Osteocyte (in vitro differentiated cells): ENCODE measurements at places on chromosomes 6 and 20.

DNA sequence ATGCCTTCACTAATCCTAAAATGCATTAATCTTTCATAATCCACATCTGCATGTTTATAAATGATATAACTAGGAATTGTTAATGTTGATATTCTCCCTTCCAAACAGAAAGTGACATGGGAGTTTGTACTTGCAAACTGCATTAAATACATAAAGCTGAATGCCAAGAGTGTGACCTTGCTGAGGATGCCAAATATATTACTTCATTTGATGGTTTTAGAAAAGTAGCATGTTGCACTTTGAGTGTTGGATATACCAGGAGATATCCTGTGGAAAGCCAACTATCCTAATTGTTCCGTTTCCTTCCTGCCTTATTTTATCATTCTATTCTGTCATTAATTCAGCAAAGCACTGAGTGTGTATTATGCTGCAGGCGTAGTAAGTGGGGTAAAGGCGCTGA lies 229.8 kb downstream of the TMEM242 start:
- no peak for DNase-seq

- no peak for DNase-seq
These were observed 109.0 kb downstream of the RALGAPA2 start for GRCh38 chr20:20603339-20603990.

DNA sequence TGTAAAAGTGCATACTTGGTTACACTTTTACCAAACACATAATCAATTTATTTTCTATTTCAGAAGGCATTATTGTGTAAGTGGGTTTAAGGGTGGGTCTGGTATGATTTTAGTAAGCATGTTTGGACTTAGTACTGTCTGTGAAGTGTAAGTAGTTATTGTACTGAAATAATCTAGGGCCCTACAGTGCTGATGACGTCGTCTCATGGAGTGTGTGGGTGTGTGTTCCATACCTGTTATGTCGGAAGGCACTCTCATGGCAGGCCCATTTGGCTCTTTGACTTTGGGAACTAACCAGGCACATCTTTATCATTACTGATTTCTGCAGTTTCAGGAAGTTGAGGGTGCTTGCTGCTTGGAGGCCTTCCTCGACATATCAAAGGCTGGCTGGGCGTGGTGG lies 155.1 kb downstream of the SASH1 start:
- no peak for DNase-seq

DNA sequence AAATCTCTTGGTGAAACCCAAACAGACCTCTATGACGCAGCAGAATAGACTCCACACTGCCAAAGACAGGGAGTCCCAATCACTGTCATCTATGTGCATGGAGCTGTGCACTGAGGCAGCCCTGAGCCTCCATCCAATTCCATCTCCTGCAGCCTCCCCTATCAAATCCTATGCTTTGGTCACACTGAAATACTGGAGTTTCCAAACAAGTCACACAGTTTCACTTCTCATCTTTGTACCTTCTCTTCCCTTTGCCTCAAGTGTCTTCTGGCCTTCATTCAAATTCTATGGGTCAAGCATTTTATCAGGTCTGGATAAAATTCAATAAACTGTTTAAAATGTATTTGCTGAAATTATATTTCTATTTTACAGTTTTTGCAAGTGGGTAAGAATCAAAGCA lies 38.5 kb downstream of the FBXL4 start:
- DNase-seq, result no peak

DNA sequence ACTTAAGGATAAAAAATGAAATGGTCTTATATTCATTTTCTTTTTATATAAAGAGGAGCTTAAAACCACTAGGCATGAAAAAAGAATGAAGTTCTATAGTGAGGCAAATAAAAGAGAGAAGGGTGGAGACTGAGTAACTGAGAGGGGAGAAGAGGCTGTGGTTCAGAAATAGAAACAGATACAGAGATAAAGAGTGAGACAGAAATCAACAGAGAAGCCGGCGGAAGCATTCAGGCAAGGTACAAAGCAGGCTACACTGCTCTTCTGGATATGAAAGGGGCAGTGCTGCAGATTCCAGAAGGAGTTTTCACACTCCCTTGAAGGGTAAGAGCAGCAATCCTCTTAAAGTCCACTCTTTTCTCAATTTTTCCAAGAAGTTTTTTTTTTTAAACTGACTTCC lies 29.9 kb downstream of the NFATC2 start:
- DNase-seq, result no peak

- no peak for DNase-seq
These were observed 47.5 kb downstream of the TSPYL4 start for GRCh38 chr6:116206231-116206903.

DNA sequence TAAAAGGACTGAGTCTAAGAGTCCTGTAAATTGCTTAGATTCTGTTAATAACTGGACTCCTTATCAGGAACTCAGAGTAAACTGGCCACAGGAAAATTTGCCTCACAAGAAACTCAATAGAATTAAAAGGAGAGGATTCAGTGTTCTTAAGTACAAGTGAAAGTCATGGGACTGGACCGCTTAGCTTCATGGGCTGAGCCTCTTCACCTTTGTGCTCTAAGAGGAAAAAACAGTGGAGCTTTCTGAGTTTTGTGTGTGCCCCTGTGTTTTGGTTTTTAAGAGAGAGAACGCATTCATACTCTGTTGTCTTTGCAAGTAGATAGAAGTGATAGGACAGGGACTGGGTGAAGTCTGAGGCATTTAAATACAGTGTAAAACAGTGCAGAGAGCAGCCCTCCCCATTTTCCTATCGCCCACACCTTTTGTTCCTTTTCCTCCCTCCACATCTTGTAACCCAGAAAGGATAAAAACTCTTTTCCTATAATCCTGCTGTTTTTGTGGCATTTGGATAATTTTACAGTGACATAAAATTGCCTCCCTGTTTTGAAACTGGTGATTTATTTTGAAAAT lies 49.6 kb downstream of the FOXO3 start:
- DNase-seq, result no peak

GRCh38 chr6:70241031-70241430 lies 61.9 kb downstream of the COL9A1 start:
- no peak for DNase-seq

- DNase-seq, result no peak
These were observed 18.3 kb upstream of the GTSF1L start for GRCh38 chr20:43744966-43745730.

DNA sequence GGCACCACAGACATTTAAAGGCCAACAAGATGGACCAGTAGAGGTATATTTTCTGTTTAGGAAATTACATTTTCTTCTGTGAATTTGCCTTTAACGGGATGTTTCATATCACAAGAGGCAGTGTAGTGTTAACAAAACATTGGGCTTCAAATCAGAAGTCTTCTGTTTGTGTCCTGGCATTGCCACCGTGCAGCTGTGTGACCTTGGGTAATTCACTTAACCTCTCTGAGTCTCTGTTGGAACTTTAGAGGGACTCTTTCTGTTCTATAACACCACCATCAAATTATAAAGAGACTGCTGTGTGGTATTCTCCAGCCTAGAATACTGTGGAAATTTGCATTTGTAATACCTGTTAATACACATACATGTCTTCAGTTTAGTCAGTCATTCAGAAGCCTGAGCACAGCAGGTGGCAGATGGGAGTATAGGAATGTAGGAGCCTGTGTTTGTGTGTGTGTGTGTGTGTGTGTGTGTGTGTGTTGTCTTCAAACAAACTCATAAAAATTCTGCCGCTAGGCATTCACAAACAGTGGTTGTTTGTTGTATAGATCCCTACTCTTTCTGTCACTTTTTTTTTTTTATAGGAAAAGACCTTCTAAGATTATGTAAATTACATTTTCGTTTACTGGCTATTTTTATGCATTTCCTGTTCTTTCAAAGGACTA lies 22.6 kb downstream of the UST start:
- DNase-seq, result no peak

- DNase-seq, result no peak
These were observed 14.9 kb upstream of the PANK2 start for GRCh38 chr20:3874194-3874844.

DNA sequence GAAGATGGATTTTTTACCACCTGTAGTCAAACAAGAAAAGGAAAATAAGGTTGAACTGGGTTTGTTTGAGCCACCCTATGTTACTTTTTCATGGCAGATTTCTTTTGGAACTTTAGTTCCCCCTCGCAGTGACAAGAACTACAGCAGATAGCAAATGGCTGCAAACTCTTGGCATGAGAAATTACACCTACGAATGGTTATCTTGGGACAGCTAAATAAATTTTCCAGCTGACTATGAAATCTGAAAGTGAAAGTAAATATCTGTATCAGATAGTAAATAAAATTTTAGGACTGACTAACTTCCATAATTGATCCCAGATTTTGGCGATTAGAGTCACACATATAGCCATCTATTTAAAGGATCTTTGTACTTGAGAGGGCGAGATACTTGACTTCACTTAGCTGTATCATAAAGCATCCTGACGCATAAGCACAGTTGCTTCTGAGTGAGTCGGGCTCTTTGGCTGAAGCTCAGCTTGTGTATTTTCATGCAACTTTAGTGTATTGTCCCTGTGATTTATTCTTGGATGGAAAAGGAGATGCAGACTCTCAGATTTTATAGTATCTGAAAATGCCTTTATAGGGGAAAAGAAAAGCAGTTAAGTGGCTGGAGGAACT lies 125.3 kb upstream of the B3GAT2 start:
- DNase-seq, result no peak

- DNase-seq, result no peak
These were observed 20.7 kb downstream of the B4GALT5 start for GRCh38 chr20:49692941-49693340.

DNA sequence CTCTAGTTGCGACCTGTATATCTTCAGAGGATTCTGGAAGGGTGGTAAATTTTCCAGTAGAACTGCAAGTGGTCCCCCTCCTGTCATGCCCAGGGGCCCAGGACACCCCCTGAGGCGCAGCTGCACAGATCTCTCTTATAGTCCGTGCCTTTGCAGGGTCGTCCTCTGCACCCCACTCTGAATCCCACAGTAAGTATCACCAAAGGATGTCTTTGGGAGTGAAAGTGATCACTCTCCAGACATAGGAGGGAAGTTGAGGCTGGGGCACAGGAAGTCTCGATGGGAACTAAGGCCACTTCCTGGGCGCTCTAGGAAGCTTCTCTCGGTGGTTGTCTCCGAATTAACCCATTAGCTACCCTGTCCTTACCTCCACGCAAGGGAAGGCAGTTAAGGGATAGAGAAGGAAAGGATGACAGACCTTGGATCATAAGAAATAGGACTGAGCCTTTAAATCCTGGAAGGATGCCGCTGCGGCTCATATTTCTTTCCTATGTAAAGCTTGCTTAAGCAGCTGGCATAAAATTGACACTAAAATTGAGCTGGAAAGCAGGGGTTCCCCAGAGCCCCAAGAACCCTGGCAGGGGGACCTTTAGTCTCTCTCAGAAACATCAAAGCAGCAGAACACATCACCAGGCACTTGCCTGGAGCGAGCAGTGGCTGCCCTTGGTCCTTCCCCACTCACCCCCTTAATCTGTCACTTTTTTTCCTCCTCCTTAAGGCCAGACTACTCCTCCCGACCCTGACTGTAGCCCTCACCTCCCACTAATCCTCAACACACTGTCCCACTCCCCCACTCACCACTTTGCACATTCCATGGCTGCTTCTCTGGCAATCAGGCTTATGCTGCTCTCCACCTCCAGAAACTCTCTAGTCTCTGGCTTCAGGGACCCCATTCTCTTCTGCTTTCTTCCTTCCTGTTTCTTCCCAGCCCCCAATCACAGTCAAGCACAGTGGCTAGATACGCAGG lies at the start of gene ZKSCAN4:
TSS of gene ZKSCAN4 (minus strand) at position 261 of the 967 bp plus-strand sequence. CDS start 289 bp downstream, outside the sequence.
- no peak for DNase-seq

DNA sequence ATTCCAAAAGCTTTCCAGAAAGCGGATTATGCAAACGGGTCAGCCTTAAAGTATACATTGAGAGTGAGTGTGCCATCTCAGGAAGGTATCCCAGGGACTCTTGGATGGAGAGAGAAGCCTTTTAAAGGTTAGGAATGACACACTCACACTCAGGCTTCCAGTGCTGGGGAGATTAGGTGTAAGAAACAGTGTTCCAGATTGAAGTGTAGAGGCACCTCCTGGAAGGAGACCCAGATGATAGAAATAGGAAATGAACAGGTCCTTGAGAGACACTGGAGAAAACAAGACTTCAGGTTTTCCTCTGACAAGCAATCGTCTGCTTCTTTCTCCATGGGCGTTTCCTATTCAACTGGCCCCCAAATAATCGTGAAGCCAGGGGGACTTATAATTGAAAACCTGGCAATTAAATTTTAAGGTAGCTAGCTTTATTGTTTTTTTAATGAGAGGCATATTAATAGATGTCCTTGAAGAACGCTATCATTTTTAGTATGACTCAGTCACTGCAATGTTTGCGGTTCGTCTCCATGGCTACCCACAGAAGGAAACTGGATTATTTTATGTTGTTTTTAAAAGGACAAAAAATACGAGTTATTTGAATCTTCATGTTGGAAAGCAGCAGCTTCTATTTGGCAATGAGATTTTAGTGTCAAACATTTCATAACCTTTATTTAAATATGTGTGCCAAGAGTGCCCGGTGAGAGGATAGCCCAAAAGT lies 85.3 kb downstream of the TRMT6 start:
- DNase-seq, result no peak

GRCh38 chr6:151349651-151350270 lies 41.6 kb downstream of the ZBTB2 start:
- DNase-seq, result no peak

- DNase-seq, result no peak
These were observed 92.5 kb downstream of the LRRC1 start for GRCh38 chr6:53887316-53887715.

- DNase-seq, result no peak
These were observed 565 bp downstream of the QKI start for GRCh38 chr6:163414946-163415619.

- no peak for DNase-seq
These were observed 75.3 kb downstream of the TNFRSF21 start for GRCh38 chr6:47234266-47234933.

DNA sequence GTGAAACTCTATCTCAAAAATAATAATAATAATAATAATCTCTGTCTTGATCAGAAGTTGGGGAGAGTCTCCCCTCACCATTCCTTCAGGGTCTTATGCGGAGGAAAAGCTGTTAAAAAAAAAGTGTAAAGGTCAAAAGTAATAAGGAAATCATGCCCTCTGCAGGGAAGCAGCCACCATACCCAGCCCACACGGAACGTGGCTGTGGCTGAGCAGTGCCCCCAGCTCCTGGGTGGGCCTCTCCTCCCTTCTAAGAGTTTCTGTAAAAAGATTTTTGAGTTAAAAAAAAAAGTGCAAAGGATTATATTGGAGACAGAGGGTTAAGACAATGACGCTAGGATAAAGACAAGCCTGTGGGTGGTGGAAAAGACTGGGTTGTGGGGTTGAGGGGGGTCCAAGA lies 29.3 kb upstream of the ITCH start:
- no peak for DNase-seq

- no peak for DNase-seq
These were observed 10.3 kb upstream of the CYP24A1 start for GRCh38 chr20:54184071-54184470.

GRCh38 chr6:56718236-56718635 lies 75.5 kb upstream of the DST start:
- no peak for DNase-seq

DNA sequence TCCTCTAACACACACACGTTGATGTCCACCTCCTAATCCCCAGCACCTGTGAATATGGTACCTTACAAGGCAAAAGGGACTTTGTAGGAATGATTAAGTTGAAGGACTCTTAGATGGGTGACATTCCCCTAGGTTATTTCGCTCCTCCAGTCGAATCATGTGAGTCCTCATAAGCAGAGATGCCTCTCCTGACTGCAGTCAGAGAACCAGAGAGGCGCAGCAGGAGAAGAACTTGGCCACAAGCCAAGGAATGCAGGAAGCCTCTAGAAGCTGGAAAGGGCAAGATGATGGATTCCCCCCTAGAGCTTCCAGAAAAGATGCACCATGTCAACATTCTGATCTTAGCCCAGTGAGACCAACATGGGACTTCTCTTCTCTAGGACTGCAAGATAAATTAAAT lies 133.1 kb upstream of the PTPRT start:
- no peak for DNase-seq
